ENCODE measurements at places on chromosomes 7 and 10.

DNA sequence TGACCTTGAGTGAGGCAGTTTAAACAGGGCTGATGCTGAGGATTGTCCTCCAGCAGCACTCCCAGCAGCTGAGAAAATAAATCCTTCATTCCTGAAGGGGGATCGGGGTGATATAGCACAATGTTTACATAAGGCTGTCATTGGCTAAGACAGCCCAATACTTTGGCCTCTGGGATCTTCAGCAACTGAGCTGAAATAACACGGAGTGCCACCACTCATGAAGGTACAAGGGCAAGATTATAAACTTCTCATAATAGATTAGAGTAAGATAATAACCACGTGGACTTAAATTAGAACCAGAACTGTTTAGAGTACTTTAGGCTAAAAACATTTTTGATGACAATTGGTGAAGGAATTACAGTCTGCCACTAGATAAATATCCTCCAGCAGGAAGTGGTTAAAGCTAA, 70.0 kb upstream of the PAPSS2 start:
- no peak for DNase-seq

DNA sequence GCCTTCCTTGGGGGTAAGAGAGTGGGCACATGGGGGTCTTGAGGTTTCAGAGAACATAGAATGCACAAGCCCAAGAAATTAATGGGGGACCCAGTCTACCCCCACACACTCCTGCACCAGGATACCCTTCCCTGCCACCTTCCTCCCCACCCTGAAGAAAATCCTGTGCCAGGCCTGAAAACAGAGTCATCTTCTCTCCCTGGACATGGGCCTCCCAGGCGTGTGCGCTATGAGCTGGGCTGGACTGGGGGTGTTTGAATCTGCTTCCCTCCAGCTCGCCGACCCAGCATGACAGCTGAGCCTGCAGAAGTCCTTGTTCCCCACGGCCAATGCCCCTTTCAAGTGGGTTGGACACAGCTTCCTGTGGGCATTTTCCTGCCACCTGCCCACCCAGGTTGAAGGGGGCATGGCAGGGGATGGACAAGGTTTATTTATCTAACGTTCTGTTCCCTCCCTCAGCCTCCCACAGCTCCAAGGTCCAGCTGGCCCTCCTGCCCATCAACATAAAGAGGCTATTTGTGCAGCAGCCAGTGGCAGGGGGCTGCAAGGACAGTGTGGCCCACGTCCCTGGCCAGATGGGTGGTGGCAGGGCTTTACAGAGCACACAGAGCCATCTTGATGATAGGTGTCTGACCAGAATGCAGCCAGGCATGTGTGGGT, 141.0 kb downstream of the SH3PXD2A start:
- no peak for DNase-seq

GRCh38 chr10:14823966-14824365, 13.9 kb downstream of the CDNF start:
- DNase-seq = no peak

GRCh38 chr7:98795741-98796493, 73.9 kb downstream of the TMEM130 start:
- DNase-seq = no peak

- no peak for DNase-seq
Observed at GRCh38 chr7:95481271-95482165, 4.2 kb upstream of the ASB4 start.

- no peak for DNase-seq
Observed at GRCh38 chr10:70169011-70169410, 1.3 kb downstream of the SAR1A start.

DNA sequence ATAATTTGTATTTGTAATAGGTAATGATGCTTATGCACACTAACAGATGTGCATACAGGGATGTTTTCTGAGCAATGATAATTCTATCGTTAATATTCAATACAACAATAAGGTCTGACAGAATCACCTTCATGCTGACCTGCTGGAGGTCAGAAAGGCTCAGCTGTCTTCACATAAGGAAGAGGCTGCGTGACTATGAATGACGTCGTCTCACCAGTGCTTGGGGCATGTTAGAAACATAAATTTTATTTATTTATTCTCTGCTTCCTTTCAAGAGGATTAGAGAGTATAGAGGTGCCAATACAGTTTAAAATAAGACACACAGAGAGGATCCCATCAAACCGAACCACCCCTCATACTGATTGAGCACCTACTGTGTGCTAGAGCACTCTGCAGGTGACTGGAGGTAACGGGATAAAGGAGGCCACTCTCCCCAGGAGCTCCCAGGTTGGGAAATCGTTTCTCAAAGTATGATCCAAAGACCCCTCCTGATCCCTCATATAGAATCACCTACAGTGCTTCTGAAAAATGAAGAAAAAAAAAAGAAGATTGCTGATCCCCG, 265.6 kb upstream of the NPVF start:
- no peak for DNase-seq

DNA sequence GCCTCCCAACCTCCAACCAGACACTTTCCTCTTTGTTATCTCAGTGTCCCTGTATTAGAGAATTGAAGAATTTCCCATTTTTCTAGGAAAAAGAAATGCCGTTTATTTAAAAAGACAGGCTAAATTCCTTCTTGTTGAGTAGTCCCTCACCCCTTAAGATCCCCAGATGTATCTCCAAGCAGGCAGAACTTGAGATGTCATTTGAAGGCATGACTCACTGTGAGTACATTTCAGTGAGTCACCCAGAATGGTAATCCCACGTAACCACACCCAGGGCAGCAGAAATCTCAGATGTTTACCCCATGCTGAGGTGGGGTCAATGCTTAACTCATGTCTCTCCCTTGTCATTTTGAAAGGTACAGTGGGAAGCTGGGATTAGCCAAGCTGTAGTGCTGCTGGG, 4.4 kb downstream of the ZNF655 start:
- DNase-seq = no peak

GRCh38 chr7:13198727-13199126, 511.3 kb downstream of the ARL4A start:
- DNase-seq = no peak

- no peak for DNase-seq
Observed at GRCh38 chr7:143385891-143386781, 5.0 kb downstream of the ZYX start.

- peak; percentile 52 for DNase-seq
Observed at GRCh38 chr10:77637532-77638320, at the start of gene KCNMA1. Gene KCNMA1 (minus strand): TSS chr10:77637808.

GRCh38 chr10:119872610-119872859, at the start of gene MCMBP:
Gene MCMBP (minus strand): TSS chr10:119872843. CDS start chr10:119872584, 259 bp downstream.
- DNase-seq = no peak

GRCh38 chr10:128068398-128069285, 57.6 kb downstream of the MKI67 start:
- no peak for DNase-seq

DNA sequence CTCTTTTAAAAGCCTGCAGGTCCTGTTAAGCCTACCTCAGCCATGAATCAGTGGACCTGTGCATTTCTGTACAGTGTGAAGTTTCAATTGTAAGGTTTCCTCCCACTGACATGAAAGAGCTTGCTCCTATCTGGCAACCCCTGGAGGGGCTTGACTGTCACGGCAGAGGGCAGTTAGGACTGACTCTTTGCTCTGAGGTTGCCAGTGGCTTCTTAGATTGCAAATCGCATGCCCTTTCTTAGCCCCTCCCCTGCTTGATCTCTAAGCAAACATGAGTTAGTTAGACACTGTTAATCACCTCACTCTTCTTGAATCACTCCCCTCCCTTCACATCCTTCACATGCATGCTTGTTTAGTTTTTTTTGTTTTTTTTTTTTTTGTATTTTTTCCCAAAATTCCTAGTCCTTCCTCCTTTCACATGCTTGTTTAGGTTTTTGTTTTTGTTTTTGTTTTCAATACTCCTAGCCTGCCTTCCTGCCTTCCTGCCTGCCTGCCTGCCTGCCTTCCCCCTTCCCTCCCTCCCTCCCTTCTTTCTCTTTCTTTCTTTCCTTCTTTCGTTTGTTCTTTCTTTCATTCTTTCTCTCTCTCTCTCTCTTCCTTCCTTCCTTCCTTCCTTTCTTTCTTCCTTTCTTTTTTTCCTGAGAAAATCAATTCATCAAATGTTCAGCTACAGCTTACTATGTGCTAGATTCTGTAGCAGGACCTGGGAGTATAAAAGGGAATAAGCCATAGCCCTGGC, 6.0 kb upstream of the HIPK2 start:
- no peak for DNase-seq

- DNase-seq = no peak
Observed at GRCh38 chr7:17166824-17167379, 131.6 kb upstream of the AHR start.

- DNase-seq = no peak
Observed at GRCh38 chr7:33868166-33868565, 37.2 kb upstream of the BMPER start.

GRCh38 chr7:140404565-140405065, 757 bp downstream of the RAB19 start:
- no peak for DNase-seq

GRCh38 chr7:98251231-98251600, 816 bp downstream of the TECPR1 start:
- DNase-seq = peak; percentile 70

GRCh38 chr10:111093741-111094380, 17.0 kb downstream of the ADRA2A start:
- no peak for DNase-seq

DNA sequence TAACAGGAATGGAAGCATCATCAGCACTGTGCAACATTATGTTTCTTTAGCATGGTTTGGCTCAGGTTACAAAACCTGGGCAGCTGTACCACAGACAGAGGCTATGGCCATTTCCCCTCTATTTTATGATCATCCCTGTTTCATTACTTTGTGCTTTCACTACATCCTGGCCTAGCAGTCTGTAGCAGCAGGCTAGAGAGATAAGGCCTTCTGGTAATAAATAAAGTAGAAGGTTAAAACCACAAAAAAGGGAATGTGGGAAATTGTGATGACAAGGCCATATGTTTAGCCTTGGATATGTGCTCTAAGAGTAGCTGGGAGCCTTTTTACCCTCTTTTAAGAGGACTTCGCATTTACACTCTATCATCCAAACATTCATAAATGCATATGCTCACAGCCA, 266.2 kb upstream of the PHF14 start:
- no peak for DNase-seq

- no peak for DNase-seq
Observed at GRCh38 chr7:142892951-142893350, 7.4 kb upstream of the TRPV6 start.

- DNase-seq = no peak
Observed at GRCh38 chr10:33151344-33151864, 183.1 kb downstream of the NRP1 start.

GRCh38 chr7:145050415-145050814, 214.6 kb upstream of the TPK1 start:
- DNase-seq = no peak

DNA sequence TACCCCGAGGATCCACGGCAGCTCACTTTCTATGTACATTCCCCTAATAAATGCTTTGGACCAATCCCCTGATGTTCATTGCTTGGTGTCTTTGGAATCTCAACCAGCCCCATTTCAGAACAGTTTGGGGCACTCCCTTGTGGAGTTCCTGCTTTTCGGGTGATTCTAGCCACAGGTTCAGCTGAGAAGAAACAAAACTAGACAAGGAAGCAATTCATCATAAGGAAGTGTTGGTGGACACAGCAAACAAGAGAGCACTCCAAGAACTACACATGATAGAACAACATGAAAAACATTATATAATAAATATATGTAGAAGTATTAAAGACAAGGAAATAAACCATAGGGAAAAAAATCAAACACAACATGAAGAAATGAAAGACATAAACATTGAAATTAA, 6.0 kb upstream of the CCDC136 start:
- DNase-seq = no peak

- no peak for DNase-seq
Observed at GRCh38 chr10:70164163-70164562, 6.2 kb downstream of the SAR1A start.

- no peak for DNase-seq
Observed at GRCh38 chr10:96390460-96390864, 31.7 kb upstream of the OPALIN start.

DNA sequence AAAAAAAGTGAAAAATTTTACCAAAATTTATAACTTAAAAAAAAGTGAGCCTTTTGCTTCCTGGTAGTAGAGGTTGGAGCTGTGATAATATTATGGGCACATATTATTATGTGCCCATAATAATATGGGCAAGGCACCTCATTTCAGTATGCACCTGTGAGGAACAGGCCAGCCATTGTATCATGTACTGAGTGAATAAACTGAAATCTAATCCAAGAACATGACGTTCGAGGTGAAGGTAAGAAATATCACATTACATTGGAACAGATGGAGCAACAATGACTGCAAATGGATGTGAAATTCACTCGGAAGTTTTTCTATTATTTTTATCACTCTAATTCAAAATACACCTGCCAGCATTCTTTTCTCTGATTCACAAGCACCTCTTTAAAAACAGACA, 216.0 kb downstream of the KLF6 start:
- no peak for DNase-seq

- DNase-seq = no peak
Observed at GRCh38 chr10:78634389-78634815, 434.4 kb upstream of the ZMIZ1 start.

DNA sequence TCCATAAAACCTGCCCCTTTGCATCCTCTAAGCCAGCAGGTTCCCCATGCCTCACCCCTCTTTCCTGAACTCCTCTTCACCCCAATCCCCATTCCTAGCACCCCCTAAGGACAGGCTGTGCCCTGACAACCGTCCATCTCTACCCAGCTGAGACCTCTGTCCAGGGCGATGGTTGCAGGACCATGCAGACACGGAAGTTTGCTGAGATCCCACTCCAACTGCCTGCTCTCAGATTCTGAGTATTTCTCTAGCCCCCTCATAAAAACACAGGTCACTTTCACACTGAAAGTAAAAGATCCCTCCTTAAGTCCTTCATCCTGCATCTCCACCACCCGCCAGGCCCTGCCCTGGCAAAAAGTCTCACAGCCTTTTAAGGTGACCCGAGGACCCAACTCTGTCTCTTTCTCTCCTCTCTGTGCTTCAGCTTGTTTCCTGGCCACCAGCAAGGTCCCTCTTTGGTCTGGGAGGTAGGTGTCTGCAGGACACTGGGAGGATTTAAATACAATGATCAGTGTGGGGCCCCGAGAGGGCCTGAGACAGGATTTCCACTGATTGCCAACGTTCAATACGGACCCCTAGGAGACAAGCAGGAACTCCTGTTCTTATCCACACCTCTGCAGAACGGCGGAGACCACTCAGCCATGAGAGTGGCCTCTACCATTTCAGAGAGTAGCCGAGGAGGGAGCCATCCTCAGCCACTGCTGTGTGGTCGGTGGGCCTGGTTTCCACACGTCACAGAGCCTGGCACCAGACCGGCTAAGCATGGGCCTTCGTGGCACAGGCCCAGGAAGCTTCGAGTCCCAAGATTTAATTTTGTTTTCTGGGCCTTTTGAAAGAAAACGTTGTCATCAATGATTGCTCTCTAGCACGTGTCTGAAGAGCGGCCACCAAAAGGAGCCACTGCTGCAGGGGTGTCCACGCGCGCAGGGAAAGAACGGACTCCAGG, 27.9 kb downstream of the CALML3 start:
- no peak for DNase-seq
